Stimulated activated CD4-positive, alpha-beta T cell treated with anti-CD3 and anti-CD28 coated beads, Interleukin-15, amount 100 ng/mL, for 24 hours (primary cell): ENCODE measurements at places on chromosomes 1 and 21.

DNA sequence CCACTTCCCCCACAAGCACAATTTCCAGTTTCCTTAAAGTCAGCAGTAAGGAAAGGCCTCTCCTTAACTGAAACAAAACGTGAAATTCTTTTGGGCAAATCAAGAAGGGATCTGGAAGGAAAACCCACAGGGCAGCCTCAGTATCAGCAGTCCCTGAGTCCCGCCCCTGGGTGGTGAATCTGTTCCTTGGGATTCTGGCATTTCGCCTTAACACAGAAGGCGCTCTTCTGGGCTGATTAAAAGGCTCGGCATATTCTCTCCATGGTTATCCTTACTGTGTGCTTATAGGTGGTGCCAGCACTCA, 12.2 kb upstream of the RAB4A start:
- DNase-seq, result no peak

GRCh38 chr1:156693848-156694689, 11.3 kb downstream of the CRABP2 start:
- DNase-seq, result no peak

DNA sequence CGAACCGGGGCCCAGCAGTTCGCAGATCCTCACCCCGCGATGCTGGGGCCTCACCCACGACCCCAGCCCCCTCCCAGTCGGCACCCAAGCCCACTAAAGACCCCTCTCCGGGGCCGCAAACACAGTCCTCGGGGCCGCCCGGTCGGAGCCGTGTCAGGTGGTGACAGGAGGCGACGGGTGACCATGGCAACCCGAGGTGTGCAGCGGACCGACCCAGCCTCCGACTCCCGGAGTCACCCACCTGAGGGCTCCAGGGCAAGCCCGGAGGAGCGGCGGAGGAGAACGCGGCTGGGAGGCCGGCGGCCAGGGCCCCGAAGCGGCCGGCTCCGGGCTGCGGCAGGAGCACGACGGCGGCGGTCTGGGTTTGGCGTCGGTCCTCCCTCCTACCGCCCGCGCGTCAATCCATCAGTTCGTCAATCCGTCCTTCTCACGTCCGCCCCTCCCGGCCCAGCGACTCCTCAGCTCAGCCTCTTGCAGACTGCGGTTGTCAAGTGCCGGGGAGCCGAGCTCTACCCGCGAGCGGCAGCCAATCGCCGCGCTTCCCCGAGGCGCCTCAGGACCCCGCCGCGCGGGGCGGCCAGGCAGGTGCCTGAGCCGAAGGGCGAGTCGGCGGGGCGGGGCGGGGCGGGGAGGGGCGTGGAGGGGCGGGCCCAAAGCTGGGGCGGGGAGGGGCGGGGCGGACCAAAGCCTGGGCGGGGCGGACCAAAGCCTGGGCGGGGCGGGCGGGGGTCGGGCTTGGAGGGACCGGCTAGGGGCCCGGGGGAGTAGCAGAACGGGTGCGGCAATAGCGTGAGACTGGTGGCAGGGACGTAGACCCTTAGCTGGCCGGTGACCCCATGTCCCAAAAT, at the start of gene WDR47:
Gene WDR47, minus strand, starts transcription at position 482 of the 848 bp plus-strand sequence. CDS start 18,590 bp downstream, outside the sequence.
- peak; percentile 97 for DNase-seq

DNA sequence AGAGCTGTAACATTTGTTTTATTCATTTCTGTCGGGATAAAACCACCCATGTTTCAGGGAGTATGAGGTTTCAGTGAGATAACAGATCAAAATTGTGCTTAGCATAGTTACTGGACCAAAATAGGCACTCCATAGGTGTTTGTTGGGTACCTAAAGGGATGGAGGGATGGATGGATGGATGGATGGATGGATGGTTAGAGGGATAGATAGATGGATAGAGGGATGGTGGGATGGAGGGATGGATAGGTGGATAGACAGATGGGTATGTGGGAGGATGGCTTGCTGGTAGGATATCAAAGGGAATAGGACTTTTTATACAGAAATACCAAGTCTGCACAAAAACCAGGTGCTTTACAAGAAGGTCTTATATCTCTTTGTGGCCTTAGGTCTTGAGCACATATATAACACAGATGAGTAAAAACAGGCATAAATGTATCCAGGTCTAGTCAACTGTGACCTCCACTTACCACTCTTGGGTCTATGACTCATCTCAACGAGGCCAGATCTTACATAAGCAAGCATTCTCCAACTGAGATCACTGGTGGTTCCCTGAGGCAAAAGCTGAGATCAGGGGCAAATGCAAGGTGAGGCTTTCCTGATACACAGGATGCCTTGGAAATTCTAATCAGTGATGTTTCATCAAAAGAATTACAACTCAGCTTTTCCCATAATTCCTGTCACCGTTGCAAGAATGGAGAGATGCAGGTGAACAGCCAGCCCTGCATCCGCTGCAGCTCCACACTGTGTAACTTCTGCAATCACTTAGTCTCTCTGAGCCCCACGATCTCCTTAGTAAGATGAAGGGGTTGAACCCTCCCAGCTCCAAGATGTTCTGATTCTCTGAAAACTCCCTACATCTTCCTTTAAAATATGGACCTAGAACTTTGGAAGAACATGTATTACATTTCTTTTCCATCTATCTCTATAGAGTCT, 32.0 kb downstream of the PTAFR start:
- DNase-seq, result peak; percentile 50

DNA sequence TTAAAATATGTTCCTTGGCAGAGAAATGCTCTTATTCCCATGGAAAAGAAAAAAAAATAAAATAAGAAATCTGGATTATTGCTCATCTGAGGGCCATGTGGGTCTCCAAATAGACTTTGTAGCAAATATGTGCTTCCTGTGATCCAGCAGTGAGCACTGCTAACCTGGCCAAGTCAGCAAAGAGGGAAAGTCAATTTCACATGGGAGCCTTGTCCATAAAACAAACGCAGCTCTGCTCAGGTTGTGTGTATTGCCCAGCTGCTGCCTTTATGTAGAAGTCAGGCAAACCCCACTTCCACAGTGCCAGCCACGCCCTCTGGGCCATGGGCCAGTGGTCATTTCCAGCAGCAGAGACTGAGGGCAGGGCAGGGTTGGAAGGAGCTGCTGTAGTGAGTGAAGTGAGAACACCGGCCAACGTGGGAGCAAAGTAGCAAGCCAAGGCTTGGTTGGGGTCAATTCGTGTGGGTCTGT, 174.3 kb downstream of the LYPLAL1 start:
- no peak for DNase-seq

DNA sequence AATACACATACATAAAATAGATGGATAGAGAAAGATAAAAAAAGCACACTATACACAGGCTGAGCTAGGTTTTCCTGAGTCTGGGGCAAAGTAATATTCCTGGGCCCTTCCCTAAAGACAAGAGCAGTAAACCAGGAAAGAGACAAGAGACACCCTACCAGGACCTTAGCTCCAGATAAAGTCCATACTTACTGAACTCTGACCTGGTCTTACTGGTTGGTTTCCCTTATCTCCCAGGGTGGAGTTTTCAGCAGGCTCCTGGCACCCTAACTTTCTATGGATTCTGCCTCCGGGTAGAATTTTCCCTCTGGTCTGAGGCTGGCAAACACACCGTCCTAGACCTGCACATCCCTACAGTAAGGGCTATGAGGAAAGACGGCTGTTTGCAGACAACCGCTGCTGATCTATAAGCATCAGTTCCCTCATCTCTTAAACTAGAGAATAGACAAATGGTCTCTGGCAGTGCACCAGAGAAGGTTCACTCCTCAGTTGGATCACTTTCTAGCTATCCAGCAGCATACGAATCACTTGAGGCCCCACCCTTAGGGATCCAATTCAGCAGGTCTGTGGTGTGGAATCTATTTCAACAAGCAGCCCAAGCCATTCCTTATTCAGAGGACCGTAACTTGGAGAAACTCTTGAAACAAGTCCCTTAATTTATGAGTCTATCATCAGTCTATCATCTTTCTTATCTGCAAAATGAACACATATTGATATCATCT, 52.0 kb downstream of the ARHGEF11 start:
- DNase-seq, result no peak

DNA sequence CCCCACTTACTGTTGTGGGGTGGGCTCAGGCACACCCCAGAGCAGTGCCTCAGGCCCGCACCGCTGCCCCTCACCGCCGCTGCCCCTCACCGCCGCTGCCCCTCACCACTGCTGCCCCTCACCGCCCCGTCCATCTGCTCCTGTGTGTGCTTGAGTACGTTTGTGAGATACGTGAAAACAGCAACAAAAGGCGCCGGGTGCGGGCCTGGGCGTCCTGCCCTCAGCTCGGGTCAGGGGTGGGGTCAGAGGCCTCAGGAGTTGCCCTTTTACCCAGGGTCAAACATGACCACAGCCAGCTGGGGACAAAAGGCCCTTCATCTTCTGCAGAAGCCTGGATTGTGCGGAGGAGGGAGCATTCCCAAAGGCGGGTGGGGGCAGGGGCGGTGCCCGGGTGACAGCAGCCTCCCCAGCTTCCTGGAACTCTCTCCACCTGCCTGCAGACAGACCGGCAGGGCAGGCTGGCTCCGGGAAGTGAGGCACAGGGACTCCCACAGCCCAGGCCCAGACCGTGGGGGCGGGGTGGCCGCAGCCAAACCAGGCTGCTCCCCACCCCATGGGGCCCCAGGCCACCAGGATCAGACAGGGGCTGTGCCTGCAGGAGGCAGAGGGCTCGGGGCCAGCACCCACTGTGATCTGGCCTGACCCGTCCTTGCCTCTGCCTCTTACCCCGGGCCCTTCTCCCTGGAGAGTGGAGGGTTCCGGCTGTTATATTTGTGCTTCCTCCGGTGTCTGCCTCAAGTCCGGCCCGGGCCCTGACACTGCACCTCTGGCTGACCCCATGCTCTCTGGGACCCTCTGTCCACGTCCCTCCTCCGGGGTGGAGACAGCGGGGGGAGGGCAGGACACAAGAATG, 2.3 kb upstream of the VWA1 start:
- peak; percentile 35 for DNase-seq

DNA sequence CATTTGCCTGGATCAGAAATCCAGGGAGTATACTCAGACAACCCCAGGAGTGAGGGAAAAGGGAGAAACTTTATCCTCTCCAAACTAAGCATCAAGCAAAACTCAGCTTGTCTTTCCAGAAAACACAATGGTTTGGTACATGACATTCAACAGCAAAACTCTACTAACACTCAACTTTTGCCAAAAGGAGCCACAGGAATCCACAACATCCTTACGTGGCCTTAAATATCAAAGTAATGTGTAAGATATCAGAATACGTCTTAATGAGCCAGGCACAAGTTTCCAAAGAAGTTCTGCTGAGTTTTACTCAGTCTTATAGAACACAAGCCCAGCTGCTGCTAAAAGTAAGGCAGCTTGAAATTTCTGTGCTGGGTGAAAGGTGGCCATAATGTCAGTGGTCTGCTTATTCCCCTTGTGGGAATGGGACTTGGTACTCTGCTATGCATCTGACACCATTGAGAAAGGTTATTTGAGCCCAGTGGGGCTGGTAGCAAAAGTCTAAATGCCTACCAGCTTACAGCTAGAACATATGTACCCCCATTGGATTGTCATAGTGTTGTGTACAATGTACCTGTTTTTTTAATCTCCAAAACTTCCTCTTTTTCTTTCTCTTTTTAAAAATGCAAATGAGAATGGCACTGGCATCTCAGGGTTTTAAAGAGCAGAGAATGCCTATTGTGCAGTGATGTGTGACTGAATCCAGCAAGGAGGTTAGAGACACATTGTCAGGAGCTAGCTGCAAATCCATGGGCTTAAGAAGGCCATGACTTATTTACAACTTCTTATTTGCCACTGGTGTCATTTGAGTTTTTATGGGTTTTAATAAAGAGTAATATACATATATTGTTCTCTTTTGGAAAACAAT, 62.0 kb upstream of the ST6GALNAC3 start:
- no peak for DNase-seq

DNA sequence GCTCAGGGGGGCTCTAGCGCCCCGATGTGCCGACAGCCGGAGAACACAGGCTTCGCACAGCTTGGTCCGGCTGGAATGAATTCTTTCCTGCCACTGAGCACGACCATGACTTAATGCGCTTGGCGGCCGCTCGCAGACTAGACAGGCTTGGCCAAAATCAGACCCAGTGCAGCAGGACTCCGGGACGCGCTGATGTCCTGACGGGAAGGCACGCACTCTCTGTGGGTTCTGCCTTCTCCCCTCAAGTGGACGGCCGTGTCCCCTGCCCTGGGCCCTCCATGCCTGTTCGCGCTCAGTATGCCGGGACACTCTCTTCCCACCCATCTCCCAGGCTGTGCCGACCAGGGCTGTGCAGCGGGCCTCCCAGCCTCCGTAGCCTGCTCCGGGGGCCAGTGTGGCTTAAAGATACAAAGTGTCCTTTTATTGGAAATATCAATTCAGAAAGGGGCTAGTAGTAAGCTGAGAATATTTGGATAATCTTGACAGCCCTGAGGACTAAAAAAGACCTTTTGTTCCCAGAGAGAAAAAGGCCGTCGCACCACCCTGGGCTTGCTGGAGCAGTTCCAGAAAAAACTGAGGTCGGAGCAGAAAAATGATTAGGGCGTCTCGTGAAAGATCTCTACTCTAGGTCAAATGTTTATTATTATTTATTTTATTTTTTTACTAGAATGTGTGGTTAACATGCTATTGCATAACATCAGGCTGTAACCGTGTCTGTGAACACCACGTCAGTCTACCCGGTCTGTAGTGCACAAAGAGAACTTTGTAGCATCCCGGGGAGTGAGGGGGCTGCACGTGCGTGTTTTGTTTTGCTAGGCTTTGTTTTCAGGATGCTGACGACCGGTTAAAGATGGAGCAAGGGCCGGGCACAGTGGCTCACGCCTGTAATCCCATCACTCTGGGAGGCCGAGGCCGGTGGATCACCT, 88.1 kb upstream of the ARHGEF16 start:
- no peak for DNase-seq

DNA sequence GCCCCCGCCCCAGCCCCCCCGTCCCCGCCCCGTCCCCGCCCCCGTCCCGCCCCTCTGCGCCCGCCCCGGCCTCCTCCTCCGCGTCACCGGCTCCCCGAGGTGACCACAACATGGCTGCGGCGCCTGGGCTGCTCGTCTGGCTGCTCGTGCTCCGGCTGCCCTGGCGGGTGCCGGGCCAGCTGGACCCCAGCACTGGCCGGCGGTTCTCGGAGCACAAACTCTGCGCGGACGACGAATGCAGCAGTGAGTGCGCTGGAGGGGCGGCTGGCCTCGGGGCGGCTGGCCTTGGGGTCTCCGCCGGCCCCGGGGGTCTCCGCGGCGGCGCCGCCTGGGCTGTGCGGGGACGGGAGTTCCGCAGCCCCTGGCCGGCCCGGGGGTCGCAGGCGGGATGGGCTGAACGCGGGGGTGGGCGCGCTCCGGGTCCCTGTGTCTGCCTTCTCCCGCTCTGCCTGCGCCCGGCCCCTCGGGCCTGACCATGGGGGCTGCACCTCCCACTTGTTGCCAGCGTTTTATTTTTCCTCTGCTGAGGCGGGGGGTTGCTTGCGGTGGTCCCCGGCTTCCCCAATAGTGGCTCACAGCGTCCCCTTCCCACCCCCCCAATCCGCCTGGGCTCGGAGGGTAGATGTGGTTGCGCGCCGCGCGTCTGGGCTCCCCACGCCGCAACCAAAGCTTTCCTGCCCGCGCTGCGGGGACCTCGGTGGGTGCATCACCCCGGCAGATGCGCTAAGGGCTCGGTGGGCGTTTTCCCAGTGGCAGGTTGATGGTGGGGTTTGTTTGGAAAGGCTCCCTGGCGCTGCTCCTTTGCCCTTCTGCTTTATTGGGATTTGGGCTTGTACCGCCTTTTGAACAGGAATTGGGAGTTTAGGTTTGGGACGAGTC, at the start of gene MIA3:
Gene MIA3, plus strand, starts transcription at position 97 of the 879 bp plus-strand sequence. Its CDS starts 14 bp downstream, at position 111.
- peak; percentile 84 for DNase-seq
